ENCODE measurements at places on chromosomes 2 and 18.

DNA sequence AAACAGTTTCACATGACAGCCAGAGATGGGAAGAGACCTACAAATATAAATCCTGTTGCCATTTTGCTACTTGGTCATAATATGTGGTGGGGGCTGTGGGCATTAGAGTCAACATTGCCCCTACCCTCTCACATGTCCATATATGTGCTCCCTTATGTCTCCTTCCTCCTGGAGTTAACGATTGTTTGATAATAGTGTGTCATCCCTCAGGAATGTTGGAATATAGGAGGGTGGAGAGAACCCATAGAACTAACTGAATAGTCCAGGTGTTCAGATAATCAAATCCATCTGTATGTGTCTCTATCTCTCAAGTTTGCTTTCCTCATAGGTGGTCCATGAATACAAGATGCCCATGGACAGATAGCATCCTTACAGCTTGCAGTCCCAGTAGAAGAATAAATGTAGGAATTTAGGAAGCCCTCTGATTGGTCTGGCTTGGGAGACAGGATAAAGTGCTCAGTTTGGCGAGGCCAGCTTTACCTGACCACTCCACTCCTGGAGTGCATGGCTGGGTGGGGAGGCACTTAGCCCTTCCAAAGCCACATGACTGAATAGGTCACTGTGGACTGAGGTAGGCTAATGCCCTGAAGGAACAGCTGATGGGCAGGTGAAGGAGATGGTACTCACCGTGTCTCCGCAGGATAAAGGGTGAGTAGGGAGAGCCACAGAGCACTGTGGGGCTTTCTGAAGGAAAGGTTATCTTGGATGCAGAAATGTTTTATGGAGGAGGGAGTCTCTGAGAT is 166.9 kb downstream of the CDCA7 start:
- no peak for DNase-seq

- no peak for DNase-seq
Observed at GRCh38 chr2:172428832-172429210, 1.4 kb downstream of the ITGA6 start.

DNA sequence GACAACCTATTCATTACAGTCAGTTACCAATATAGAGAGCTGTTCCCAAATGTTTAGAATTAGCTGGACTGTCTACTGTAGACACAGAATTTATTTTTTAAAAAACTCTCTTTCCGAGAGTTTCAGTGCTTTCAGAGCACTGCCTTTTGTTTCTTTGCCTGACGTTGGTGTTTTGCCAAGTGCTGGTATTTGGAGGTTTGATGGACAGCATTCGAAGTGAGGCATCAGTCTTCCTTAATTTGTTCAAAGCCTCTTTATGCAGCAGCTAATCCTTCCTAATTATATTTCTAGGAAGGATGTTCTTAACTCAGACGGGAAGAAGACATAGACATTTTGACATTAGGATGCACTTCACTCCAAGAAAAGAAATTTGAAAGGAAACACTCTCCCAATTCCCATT is 83.2 kb downstream of the LTBP1 start:
- DNase-seq = no peak

DNA sequence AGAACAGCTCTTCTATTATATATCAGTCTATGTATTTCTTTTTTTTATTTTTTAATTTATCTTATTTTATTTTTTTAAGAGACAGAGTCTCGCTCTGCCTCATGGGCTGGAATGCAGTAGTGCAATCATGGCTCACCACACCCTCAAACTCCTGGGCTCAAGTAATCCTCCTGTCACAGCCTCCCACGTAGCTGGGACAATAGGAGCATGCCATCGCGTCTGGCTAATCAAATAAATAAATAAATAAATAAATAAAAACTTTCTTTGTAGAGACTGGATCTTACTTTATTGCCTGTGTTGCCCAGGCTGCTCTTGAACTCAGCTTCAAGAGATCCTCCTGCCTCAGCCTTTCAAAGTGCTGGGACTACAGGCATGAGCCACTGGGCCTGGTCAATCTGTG is 117.0 kb downstream of the RBMS1 start:
- no peak for DNase-seq

GRCh38 chr2:4354164-4354563 is 650.8 kb downstream of the DCDC2C start:
- no peak for DNase-seq

GRCh38 chr2:98710734-98711133 is 20.2 kb downstream of the MGAT4A start:
- no peak for DNase-seq

- DNase-seq = no peak
Observed at GRCh38 chr18:63951302-63951705, 2.2 kb downstream of the HMSD start.

DNA sequence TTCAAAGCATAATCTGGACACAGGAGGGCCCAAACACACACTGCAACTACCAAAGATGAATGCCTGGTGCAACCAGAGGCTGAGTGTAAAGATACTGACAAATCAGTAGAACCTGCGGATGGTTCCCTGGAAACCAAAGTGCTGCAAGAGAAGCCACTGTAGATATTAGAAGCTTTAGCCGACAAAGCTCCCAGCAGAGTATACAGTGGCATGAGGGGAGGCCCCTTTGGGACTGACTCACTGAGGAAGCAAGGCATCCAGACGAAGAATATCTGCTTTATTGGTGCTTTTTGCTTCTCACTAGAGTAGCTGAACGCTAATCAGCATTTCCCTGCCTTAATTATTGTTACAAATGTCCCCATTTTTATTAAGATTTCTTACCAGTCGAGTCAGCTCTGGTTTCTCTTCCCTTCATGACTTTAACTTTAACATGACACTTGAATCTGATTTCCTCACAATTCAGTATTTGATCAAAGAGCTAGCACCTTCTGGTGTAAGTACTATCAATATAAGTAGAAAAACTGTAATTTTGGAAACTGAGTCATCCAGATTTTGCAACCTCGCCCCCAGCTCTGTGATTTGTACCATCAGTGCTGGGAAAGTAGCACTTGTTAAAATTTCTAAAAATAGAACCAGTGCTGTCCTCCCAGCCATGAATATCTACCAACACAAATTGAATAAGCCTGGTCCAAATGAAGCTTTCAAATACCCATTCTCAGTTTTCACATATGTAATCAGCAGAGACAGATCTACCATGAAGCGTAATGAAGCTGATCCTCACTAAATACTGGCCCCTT is 34.2 kb downstream of the FIGN start:
- DNase-seq = no peak

GRCh38 chr2:226426292-226426736 is 373.3 kb downstream of the IRS1 start:
- DNase-seq = no peak

GRCh38 chr2:9220201-9220600 is 13.6 kb downstream of the ASAP2 start:
- no peak for DNase-seq

DNA sequence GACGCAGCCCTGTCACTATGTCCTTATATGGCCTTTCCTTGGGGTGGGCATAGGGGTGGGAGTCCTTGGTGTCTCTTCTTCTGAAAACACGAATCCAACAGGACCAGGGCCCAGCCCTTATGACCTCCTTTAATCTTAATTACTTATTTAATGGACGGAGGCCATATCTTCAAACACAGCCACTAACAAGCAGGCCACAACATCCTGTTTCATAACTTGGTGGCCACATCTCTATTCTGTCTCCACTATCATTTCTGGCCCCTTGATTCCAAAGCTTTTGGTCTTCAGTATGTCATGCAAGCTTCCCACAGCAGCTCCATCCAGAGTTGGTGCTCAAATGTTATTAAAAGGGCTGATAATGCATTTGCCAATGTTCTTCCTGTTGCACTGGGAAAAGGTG is 287.3 kb upstream of the SMIM21 start:
- DNase-seq = no peak

GRCh38 chr18:10526561-10526949 is 728 bp downstream of the NAPG start:
- DNase-seq = no peak

DNA sequence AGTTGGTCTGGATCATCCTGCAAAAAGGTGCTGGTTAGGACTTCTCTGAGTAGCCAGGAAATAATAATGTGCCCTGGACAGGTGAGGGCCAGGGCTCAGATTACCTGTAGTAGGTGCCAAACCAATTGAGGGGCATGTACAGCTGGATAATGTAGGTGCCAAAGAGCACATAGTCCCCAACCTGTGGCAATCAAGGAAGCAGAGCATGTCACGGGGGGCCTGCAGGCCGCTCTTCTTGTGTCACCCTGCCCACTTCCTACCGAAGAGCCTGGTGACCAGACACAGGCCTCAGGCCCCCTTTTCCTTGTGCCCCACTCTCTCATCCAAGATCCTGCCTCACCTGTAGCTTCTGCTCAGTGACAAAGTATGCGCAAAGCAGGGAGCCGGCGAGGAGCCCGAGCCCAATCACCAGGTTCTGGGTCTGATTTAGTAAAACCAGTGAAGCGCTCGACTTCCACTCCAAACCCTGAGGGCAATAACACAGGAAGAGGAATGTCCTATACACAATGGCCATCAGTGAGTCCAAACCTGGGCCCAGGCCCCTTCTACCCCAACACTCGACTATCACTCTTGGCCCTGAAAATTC is 5.2 kb downstream of the ABCB6 start:
- DNase-seq = no peak

GRCh38 chr2:207276248-207276647 is 110.5 kb upstream of the KLF7 start:
- DNase-seq = no peak

DNA sequence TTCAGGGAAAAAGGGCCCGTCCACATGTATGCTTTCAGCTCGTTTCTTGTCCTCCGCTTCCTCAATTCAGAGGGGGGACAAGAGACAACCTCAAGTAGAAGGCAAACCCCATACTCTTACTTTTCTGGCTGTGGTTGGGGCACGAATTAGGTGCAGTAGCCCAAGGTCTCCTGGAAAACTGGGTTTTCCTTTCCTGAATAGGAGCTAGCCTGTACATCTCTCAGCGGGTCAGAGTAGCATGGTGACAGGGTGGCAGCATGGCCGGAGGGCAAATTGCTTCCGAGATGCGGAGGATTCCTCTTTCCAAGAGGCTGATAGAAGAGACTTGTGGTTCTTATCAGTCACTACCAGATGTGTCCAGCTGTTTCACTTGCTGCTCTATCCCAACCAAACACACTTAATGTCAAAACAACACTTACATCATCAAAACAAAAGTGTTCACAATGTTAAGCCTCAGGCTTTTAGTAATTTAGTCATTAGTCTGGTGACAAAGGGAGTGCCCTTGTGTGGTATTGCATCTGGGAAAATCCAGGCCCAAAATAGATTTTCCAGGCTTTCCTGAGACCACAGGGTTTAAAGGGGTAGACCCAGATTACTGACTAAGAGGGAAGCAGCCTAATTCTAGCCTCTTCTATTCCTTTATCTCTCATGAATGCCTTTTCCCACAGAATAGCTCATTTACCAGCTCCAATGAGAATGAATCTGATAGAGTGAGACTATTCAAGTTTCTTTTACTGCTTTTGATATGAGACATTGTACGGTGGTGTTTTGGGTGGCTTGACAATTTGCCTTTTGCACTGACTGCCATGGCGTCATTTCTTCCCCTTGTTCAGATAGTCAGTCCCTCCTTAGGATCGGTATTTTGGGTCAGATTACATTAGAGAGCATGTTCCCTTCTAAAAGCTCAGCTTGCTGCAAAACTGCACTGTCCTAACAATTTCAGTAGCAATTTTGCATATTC is 162.0 kb downstream of the LTBP1 start:
- DNase-seq = no peak

- no peak for DNase-seq
Observed at GRCh38 chr2:28269019-28269784, 123.5 kb upstream of the FOSL2 start.

- no peak for DNase-seq
Observed at GRCh38 chr2:136377423-136378382, 259.8 kb upstream of the CXCR4 start.

DNA sequence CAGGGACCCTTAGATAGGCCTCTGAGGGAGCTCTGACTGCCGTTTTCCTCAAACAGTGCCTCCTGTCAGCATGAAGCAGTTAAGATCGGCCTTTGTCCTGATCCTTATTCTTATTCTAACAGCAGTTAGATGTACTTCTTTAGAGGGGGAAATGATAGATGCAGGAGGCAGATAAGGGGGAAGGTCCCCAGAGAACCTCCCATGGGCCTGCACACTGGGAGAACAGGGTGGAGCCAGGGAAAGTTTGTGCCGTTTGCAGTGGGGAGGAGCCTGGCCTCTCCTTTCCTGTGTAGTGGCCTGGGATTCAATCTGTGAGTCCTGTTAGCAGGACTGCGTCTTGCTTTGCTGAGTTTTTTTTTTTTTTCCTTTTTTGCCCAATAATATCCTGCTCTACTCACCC is 7.9 kb upstream of the INPP4A start:
- no peak for DNase-seq

- DNase-seq = no peak
Observed at GRCh38 chr2:1610096-1610485, 134.2 kb downstream of the PXDN start.
